Type B pancreatic cell (in vitro differentiated cells): ENCODE measurements at places on chromosomes 2 and 18. TPM values are rescaled to one million over a fixed set of nuclear protein-coding genes. Genes with fewer than 3 reads are reported as not detected.

DNA sequence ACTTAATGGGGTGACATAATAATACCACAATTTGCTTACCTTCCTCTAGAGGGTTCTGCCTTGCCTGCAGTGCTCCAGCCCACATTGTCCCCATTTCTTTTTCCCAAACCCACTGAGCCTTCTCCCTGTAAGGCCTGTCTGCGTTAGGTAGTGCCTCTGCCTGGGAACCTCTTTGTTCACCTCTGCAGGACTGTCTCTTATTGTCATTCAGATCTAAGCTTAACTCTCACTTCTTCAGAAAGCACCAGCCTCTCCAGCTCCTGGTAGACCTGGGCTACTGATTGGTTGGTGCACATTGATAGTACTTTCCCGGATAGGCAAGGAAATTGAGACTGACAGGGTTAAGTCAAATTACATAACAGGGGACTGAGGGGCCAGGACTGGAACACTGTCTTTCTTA is 49.1 kb downstream of the CCDC85A start:
- DNase-seq, result no peak

Gene POMC
- total RNA-seq, result 0.87 and 1.5 TPM in 2 replicates

GRCh38 chr2:206231669-206232286 is 42.7 kb upstream of the ZDBF2 start:
- DNase-seq, result no peak

DNA sequence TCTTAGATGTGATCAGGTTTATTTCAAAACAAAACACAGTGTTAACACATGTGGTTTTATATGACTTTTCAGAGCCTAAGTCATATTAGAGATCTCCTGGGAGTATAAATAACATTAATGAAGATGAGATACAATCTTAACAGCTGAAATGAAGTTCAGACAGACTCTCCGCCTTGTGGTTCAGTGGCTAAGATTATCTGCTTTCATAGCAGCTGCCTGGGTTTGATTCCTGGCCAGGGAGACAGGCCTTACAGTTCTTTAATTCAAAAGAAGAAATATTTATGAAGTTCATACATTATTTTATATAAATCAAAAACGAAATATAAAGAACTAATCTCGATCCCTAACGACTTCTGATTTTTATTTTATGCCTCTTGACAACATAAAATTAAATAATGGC is 35.2 kb upstream of the TTC32 start:
- DNase-seq, result no peak
